ENCODE measurements at places on chromosomes 11 and 22. TPM values are rescaled to one million over a fixed set of nuclear protein-coding genes. Genes with fewer than 3 reads are reported as not detected.

- DNase-seq: no peak
These were observed 10.1 kb upstream of the RPS3 start for GRCh38 chr11:75389276-75389605.

CCDC15 gene
- total RNA-seq: 4.0 TPM

ARL14EP gene
- 24.5 TPM for total RNA-seq

GRCh38 chr11:62607714-62608113 is 4.9 kb downstream of the EML3 start:
- DNase-seq: no peak

DNA sequence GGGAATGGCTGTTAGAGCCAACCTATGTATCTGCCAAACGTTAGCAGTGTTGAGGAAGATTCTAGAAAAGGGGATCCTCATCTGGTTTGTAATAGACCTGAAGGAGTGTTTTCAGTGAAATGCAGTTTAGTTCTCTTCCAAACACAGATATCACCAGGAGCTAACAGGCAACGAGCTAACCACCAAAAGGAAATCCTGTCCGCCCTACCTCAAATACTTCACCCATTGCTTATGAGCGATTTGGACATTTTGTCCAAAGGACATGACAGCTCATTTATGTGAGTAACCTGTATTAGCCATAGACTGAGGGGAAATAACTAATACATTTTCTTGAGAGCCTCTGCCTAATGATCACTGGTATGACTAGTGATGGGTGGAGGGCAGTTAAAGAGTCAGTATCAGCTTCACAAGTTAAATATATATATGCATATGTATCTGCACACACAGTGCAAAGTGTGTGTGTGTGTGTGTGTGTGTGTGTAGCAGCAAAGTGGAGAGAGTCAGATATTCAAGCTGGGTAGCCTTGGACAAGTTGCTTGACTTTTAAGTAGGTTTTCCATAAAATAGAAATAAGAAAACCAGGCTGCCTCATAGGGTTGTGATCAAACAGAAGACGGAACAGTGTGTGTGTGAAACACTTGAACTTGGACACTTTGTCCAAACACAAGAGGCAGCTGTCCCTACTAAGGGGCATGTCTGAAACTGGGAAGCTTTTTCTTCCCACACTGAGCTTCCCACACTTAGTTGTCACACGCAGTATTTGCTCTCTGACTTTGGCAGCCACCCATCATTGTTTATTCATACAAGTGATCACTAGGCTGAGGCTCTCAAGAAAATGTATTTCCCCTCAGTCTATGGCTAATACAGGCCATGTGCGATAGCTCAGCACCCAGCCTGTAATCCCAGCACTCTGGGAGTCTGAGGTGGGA is 940 bp upstream of the C11orf91 start:
- no peak for DNase-seq

GRCh38 chr22:38505541-38506117 is 482 bp downstream of the DDX17 start:
- DNase-seq: peak; percentile 65

ADM2 gene
- 28.8 TPM for total RNA-seq

DNA sequence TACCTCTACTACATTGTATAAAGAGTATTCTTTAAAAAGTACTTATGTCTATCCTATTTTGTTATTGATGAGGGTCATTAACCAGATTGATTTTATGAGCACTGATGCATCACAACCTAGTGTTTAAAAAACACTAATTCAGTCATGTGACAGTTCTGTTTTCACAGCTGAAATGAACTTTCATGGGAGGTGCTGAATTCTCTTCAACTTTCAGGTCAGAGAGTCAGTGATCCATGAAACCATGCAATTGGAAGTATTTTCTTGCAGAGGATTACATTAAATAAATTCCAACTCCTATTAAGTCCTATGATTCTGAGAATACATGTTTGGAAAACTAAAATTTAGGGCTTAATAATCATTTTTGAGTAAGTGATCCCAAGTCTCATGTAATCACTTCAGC is 889.4 kb downstream of the KCNA4 start:
- DNase-seq: no peak

MMP11 gene
- 11.3 TPM for total RNA-seq

OR6A2 gene
- not detected for total RNA-seq

- no peak for DNase-seq
These were observed 74.3 kb upstream of the ARHGAP42 start for GRCh38 chr11:100612766-100613165.

C1QTNF4 gene
- 0.75 TPM for total RNA-seq

DNA sequence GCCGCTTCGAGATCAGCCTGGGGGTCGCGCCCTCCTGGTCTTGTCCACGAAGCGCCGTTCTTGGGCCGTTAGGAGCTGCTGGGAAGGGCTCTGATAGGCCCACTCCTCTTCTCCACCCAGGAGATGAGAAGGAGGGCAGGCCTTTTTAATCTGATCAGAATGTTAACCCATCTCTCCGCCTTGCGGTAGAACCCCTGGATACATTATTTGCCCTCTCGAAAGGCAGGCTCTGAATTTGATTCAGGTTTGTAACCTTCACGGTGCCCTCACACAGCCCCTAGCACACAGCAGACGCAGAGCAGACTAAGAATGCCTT is at the start of gene CCDC83:
Gene CCDC83 (plus strand): TSS at position 43 of the 316 bp plus-strand sequence. CDS start 9,741 bp downstream, outside the sequence.
- no peak for DNase-seq

GRCh38 chr11:128289048-128289447 is 298.3 kb downstream of the ETS1 start:
- no peak for DNase-seq

DNA sequence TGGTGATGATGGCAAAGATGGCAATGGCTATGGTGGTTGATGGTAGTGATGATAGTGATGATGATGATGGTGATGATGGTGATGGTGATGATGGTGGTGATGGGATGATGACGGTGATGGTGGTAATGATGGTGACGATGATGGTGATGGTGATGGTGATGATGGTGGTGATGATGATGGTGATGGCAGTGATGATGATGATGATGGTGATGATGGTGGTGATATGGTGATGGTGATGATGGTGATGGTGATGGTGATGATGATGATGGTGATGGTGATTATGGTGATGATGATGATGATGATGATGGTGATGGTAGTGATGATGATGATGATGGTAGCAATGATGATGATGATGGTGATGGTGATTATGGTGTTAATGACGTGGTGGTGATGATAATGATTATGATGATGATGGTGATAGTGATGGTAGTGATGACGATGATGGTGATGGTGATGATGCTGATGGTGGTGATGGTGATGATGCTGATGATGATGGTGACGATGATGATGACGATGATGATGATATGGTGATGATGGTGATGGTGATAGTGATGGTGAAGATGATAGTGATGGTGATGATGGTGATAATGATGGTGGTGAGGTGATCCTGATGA is 232.1 kb downstream of the BRD1 start:
- DNase-seq: no peak

DNA sequence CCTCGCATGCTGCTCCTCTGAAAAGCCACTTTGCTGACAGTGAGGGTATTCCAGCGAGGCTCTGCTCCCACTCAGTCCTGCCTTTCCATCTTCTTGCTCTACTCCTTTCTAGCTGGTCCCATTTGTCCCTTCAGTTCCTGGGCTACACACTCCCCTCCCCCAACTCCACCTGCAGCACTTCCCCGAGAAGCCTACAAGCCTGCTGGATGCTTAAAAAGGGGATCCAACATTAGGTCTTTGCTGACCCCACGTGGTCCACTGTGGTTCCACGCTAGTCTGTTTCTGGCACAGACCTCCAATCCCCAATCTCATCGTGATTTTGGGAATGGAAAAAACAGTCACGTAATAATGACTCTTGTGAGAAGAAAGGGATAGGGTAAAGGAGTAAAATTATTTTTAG is 121.6 kb upstream of the SNX19 start:
- DNase-seq: peak; percentile 24

GRCh38 chr22:17264321-17265052 is 45.3 kb upstream of the ADA2 start:
- no peak for DNase-seq

- DNase-seq: no peak
These were observed 30.1 kb downstream of the ANO1 start for GRCh38 chr11:70108250-70108649.

DNA sequence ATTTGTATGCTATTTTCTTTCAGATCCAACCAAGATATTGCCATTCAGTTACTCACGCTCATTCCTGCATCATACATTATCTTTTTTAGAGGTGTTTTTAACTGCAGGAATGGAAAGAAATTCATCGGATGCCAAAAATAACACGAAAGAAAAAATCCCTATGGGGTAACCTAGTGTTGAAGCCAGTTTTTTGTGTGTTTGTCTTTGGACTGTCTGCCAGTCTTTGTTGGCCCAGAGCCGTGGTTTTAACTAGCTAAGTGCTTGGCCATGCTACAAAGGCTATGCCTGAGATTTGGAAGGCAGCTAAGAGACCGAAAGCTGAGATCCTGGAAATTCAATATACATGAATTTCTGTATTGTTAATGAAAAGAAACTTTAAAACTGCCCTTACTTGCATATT is 309.8 kb upstream of the CNTN5 start:
- no peak for DNase-seq

DNA sequence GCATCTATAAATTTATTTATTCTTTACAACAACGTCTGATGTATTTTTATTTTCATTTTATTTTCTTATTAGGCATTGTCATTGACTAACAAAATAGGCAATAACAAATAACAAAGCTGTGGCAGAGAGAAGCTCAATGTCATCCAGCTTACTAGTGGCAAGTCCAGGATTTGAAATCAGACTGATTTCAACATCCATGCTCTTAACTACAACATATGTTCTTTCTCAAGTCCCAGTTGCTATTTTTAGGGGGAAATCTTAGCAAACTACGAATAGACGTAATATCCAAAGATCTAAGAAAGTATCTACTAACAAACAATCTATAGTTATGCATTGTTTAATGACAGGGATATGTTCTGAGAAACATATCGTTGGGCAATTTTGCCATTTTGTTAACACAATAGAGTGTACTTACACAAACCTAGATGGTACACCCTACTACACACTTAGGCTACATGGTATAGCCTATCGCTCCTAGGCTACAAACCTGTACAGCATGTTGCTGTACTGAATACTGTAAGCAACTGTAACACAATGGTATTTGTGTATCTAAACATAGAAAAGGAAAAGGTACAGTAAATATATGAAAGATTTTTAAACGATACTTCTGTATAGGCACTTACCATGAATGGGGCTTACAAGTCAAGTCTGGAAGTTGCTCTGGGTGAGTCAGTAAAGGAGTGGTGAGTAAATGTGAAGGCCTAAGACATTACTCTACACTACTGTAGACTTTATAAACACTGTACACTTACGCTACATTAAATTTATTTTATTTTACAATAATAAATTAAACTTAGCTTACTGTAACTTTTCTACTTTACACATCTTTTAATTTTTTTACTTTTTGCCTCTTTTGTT is 151.3 kb downstream of the DLG2 start:
- DNase-seq: no peak

DNA sequence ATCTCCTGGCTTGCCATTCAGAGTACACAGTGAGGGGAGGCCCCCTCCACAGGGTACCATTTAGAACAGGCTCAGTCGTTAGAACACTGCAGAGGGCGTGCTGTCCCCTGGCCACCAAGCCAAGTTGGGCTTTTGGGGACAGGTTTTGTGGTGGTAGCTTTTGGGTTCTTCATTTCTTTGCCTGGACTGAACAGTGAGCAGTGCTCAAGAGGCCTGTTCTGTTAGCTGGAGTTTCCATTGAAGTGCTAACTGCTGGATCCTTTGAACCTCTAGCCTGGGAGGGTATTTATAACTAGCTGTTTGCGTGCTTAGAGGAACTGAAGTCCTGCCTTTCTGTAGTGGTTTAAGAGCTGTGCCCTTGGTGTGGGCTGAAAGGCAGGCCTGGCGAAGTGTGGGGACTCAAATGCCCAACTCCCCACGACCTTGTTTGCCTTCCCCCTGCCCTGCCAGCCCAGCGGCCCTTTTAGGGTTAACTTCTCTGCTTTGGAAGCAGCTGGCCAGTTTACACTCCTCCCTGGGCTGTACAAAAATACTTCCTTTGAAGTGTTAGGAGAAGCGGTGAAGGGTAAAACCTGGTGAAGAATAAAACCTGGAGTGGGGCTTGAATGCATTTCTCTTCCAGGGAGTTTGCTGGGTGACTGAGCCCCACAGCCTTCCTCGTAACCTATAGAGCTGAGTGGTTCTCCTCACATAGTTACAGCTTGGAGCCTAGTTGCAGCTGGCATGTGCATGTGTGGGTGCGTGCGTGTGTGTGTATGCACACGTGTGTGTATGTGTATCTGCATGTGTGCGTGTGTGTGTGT is 34.6 kb downstream of the ZNRF3 start:
- DNase-seq: peak; percentile 71

NCAM1 gene
- total RNA-seq: 1.1 TPM
